ENCODE measurements at places on chromosomes 13 and 19.

- DNase-seq = no peak
Measured at GRCh38 chr19:16871871-16872270, 16.9 kb upstream of the F2RL3 start.

DNA sequence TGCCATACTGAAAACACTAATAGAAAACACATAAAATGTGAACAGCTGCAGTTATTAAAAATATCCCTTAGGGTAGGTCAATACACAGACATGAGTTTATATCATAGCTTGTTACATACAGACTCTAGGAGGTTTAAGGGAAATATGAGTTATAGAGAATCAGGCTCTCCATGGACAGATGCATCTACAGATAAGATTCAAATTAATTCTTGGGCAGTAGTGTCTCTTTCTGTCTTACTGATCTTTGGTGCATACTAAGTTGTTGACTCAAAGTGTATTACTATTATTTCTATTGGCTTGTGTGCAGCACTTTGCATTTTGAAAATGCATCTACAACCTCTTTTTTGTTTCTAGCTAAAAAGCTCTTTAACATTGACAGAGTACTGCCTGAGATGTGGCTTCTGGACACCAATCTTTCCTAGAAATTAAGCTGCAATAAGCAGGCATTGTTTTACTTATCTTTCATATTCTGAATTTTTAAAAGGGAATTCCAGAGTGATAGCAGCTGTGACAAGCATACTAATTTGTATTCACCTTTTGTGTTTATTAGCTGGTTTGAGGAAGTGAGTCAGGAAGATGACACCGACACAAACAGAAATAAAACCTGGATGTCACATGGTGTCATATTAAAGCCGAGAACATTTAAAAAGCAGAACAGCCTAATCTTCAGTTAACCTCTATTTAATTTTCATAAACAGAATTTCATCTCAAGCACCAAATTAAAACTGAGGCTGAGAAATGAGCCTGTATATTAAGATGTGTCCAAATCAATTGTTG lies 399.0 kb downstream of the PCDH9 start:
- no peak for DNase-seq

GRCh38 chr19:17107546-17108452 lies 32.2 kb downstream of the MYO9B start:
- DNase-seq = no peak

DNA sequence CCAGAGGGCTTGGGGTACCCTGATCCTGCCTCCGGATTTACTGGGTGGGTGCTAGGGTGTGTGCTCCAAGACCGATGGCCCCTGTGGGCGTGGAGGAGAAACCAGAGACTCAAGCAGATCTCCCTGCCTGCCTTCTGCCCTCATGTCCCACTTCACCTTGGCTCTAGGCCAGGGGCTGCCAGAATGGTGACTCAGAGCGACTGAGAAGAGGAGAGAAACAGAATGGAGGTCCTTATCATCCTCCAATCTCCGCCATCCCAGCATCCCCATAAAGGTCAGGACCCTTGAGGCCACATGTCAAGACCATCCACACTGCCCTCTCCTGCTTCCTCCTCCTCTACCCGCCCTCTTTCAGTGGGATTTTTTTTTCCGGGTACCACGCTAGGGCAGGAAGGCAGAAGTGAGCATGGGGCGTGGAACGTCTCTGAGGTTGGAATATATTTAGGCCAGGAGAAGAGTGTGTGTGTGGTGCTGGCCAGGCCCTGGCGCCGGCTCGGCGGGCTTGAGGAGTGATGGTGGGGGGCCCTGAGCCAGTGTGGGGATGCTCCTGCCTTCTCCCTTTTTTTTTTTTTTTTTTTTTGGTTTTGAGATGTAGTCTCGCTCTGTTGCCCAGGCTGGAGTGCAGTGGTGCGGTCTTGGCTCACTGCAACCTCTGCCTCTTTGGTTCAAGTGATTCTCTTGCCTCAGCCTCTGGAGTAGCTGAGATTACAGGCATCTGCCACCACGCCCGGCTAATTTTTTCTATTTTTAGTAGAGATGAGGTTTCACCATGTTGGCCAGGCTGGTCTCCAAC lies 22.3 kb downstream of the IER2 start:
- no peak for DNase-seq

- peak; percentile 97 for DNase-seq
Measured at GRCh38 chr19:21358768-21359451, at the start of gene ZNF738. ZNF738 (plus strand) TSS chr19:21359000; CDS start chr19:21359141, 141 bp downstream.

DNA sequence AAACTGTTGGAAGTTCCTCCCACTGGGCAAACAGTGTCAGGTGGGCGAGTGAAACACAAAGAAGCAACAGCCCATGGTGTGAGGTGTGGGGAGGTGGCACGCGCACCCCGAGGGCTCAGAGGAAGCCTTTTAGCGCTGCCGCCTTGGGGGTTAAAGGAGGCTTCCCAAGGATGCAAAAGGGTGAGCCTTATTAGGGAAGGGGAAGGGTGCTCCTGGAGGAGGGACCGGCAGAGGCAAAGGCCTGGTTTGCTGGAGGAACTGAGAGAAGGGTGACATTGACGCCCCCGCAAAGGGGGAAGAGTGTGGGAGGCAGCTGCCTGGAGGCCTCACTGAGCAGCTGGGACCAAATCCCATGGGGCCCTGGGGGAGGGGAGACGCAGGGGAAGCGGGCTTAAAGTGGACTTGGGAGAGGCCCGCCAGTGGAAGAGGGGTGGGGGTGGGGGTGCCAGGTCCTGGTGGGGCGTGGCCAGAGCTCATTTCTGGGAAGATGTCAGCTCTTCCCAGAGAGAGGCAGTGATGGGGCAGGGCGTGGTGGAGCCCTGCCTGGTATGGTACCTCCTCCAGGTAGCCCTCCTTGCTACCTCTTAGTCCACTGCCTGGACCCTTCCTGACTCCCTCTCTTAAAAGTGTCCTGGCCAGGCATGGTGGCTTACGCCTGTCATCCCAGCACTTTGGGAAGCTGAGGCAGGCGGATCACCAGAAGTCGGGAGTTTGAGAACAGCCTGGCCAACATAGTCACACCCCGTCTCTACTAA lies 12.0 kb upstream of the FCHO1 start:
- DNase-seq = no peak

DNA sequence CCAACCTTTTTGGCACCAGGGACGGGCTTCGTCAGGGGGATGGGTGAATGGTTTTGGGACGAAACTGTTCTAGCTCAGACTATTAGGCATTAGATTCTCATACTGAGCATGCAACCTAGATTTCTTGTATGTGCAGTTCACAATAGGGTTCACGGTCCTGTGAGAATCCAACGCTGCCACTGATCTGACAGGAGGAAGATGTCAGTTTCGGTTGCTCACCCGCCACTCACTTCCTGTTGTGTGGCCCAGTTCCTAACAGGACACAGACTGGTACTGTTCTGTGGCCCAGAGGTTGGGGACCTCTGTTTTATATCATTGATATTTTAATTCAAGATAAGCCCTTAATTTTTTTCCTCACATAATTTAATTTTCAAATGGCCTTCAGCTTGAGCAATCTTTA lies 26.7 kb upstream of the TDRD3 start:
- DNase-seq = no peak

- DNase-seq = no peak
Measured at GRCh38 chr13:74730556-74731331, 596.5 kb upstream of the KLF12 start.

- no peak for DNase-seq
Measured at GRCh38 chr13:112697756-112698655, 8.2 kb downstream of the ATP11A start.

DNA sequence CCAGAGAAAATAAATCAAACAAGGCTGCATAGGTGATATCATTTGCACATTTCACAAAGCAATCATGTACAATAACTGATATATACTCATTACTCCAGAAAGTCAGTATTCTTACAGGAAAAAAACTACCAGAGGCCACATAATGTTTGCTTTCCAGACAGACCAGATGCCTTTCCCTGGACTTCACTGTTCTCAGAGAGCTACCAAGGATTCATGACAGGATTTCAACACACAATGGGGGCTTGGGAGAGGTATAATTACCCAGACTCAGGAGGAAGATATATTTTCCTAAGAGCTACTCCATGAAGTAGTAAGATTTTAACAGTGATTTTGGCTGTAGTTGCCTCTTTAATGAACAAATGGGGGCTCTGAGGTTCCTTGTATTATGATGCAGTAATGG lies 110.0 kb downstream of the FOXO1 start:
- DNase-seq = no peak

- no peak for DNase-seq
Measured at GRCh38 chr13:91304741-91305140, 42.7 kb upstream of the MIR17HG start.

- no peak for DNase-seq
Measured at GRCh38 chr13:24614306-24615080, 65.7 kb upstream of the ATP12A start.

GRCh38 chr19:45158503-45159209 lies 2.1 kb downstream of the NKPD1 start:
- no peak for DNase-seq

- DNase-seq = no peak
Measured at GRCh38 chr19:31171936-31172335, 177.3 kb downstream of the TSHZ3 start.

- DNase-seq = no peak
Measured at GRCh38 chr13:27797228-27797624, 4.9 kb downstream of the GSX1 start.

- no peak for DNase-seq
Measured at GRCh38 chr19:58398087-58398486, 2.6 kb downstream of the RNF225 start.

- no peak for DNase-seq
Measured at GRCh38 chr19:3849092-3849491, 19.7 kb downstream of the ZFR2 start.

GRCh38 chr19:47362321-47362720 lies 13.2 kb downstream of the DHX34 start:
- no peak for DNase-seq

GRCh38 chr13:102591988-102592781 lies 4.6 kb upstream of the TPP2 start:
- DNase-seq = peak; percentile 83

DNA sequence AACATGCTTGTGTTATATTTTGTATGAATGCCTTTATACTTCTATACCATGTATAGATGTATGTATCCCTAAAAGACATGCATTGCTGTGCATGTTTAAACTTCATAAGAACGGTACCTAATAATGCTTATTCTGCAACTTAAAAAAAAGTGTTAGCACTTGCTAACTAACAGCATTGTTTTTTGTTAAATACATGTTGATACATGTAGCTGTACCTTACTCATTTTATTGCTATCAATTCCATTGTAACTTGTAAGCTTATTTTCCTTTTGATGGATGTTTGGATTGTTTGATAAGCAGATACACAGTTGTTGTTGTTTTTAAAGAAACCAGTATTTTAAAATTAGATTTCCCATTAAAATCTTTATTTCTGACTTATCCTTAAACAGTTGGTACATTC lies 53.8 kb downstream of the CDK8 start:
- no peak for DNase-seq

- DNase-seq = peak; percentile 67
Measured at GRCh38 chr19:18895038-18895823, 727 bp downstream of the CERS1 start.

GRCh38 chr19:44740351-44740824 lies 8.1 kb upstream of the BCL3 start:
- DNase-seq = no peak

GRCh38 chr13:103236213-103236612 lies 170.0 kb upstream of the SLC10A2 start:
- no peak for DNase-seq

DNA sequence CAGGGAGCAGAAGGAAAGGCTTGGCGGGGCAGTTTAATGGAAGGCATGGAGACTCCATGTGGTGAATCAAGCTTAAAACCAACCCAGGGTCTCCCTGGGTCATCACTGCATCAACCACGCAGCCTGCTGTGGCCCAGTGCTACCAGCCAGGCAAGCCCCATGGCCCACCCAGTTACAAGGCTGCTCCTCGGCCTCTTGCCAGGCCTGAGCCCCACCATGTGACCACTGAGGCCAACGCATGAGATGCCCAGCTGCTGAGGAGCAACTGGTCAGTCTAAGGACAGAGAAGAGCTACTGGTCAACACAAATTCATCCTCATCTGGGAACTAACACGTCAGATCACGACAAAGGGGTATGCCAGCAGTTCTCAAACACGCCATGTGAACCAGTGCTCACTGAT lies 15.4 kb upstream of the KPTN start:
- no peak for DNase-seq

GRCh38 chr13:20217168-20217567 lies 15.0 kb downstream of the GJB6 start:
- DNase-seq = no peak

- no peak for DNase-seq
Measured at GRCh38 chr19:1110809-1111640, 7.2 kb downstream of the GPX4 start.

GRCh38 chr19:31533114-31533513 lies 183.9 kb upstream of the TSHZ3 start:
- no peak for DNase-seq

GRCh38 chr13:103546271-103546670 lies 480.1 kb upstream of the SLC10A2 start:
- no peak for DNase-seq

DNA sequence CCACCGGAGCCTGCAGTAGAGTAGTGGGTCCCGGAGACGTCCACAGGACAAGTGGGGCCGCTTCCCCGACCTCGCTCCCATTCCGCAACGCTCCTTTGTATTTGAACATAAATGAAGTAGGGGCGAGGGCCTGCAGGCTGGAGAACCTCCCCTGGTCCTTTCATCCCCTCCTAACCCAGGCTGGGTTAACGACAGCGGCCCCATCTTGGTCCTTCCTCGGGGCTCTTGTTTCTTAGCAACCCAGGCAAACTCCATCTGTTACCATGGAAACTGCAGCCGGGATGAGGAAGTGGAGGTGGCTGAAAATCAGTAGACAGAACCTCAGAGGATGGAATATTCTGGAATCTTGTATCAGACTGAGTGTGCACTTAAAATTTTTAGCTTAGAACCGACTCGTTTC lies 132.6 kb upstream of the USP29 start:
- no peak for DNase-seq

GRCh38 chr13:29957320-29957719 lies 106.9 kb upstream of the UBL3 start:
- no peak for DNase-seq

DNA sequence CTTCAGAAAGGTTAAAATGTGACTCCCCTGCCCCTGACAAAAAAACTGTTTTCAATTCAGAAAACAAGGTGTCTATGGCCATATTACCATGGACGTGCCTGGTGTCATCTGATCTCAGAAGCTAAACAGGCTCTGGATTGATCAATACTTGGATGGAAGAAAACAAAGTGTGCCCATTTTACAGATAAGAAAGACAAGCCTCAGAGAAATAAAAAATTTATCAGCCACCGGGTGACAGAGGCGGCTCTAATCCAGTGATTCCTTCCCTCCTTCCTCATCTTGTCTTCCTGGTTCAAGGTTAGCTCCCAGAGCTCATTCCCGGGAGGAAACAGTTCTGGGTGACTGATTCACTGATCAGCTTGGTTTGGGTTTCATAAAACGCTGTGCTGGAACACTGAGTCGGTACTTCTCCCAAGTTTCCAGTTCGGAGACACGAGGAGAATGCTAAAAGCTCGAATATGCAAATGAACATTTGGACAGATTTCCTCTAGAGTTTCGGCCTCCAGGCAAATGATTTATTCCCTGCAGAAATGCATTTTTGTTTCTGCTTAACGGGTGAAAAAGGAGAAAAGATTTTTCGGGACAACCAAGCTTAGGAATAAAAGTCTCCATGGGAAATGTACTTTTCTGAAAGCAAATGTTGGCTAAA lies 211.2 kb downstream of the UQCRFS1 start:
- peak; percentile 66 for DNase-seq
